ENCODE measurements at places on chromosomes 2 and 18.

- no peak for DNase-seq
Measured at GRCh38 chr2:241564596-241565410, 6.3 kb downstream of the BOK start.

GRCh38 chr2:98530114-98530513 lies 78.2 kb downstream of the COA5 start:
- DNase-seq = no peak

DNA sequence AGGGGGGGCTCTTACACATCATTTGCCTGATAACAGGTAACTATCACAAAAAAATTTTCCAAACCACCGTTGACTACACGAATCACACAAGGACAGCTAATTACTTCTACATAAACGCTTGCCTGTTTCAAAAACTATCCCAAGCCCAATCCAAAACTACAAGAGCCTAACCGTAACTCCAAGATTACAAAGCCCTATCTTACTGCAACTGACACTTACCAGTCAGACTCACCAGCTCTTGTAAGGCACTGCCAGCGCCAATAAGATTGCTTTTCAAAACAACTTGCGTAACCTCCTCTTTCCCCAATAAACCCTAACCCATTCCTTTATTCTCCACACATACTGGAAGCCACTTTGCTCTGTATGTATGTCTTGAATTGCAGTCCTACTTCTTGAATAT lies 148.4 kb downstream of the NBAS start:
- no peak for DNase-seq

GRCh38 chr2:137115081-137115794 lies 349.9 kb downstream of the THSD7B start:
- DNase-seq = no peak

DNA sequence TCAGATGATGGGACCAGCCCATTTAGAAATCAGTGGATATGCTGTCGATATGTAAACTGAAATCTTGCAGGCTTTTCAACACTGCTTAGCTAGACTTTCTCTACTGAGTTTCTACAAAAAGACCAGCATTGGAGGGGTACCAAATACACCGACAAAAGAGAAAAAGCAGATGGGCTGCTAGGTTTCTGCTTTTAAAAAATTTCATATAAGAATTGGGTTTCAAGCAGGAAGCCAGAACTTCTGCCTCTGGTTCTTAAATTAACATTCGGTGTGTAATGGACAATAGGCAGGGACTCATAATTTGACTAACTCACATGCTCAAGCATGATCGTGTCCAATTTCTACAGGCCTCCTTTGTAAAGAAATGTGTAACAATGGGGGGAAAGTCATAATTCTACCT lies 3.1 kb downstream of the ARL4C start:
- no peak for DNase-seq

DNA sequence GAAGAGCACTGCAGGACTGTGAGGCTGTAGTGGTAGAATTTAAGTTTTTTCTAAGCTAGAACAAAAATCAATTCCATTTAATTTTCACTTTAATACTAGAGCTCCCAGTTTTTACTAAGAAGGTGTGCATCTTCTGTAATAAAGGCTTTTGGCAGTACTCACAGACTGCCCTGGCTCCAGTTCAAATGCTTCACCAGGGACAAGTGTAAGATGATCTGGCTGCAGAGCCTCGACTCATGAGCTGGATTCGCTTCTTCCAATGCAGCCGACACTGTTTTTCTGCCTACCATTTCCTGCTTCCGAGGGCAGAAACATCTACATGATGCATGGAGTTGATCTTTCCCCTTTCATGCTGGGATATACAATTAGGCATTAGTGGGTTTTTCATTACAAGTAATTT lies 87.0 kb downstream of the FARSB start:
- peak; percentile 79 for DNase-seq
